ENCODE measurements at places on chromosomes 4 and X. TPM values are rescaled to one million over a fixed set of nuclear protein-coding genes. Genes with fewer than 3 reads are reported as not detected.

GRCh38 chrX:39731330-39731667, 366.5 kb downstream of the BCOR start:
- no peak for DNase-seq

GRCh38 chrX:149504226-149504914, 736 bp downstream of the IDS start:
- no peak for DNase-seq

DNA sequence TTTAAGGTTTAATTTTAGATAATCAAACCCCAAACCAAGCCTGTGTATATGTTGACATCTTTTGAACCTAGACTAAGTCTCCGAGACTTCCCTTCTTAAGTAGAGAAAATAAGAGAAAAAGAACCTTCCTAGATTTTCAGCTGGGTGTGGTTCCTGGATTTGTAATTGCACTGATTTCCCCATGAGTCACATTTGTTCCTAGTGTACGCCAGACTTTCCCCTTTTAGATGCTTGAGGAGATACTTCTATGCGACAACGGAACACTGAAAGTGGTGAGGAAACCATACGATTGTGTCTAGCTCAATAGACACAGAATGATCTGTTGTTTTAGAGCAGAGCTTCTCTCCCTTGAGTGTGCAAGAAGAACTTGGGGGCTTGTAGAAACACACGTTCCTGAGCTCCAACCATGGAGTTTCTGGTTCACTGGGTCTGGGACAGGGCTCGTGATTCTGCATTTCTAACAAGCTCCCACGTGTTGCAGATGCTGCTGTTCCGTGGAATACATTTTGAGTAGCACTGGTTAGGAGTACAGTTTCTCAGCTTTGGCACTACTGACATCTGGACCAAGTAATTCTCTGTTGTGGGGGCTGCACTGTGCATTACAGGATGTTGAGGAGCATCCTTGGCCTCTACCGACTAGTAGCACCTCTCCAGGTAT, 87.1 kb downstream of the AMELX start:
- no peak for DNase-seq

GRCh38 chr4:150569384-150569987, 12.5 kb upstream of the MAB21L2 start:
- no peak for DNase-seq

- DNase-seq: no peak
Measured at GRCh38 chr4:182144626-182145333, 98.4 kb upstream of the TENM3 start.

- DNase-seq: no peak
Measured at GRCh38 chr4:15495621-15496020, 25.9 kb downstream of the CC2D2A start.

GRCh38 chrX:44989995-44990770, 117.2 kb downstream of the KDM6A start:
- no peak for DNase-seq

DNA sequence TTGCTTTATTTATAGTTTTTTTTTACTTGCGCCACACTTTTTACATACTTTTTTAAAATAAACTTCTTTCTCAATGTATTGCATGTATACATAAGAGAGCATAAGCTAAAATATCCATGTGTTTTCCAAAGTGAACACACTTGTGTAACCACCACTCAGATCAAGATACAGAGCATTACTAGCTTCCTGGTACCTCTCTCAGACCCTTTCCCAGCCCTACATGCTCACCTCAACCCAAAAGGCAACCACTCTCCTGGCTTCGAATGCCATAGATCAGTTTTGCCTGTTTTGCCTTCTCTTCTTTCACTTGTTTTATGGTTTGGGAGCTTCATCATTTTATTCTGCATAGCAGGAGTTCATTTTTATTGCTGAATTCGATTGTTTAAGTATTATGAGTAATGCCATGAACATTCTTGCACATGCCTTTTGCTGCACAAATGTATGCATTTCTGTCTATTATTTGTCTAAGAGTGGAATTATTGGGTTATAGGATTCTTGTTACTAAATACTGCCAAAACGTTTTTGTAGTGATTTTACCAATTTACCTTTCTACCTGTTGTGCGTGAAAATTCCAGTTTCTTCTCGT, 45.9 kb upstream of the NUDT6 start:
- DNase-seq: no peak

DNA sequence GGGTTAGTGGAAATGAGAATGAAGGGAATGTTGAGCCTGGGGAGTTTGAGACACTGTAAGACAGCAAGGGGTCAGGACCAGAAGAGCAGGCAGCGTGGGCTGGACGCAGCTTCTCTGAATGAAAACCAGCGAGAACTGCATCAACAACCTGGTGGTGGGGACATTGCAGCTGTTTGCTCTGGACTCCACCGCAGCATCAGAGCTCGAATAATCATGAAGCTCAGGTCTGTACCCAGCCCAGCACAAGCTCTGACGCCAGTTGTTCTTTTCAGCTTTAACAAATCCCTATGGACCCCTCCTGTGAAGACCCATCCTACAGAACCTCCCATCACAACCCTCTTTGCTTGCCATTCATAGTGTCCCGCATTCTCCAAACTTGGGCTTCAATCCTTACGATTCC, 106.8 kb upstream of the PNPLA4 start:
- no peak for DNase-seq

BMP2K gene
- total RNA-seq: 43.7 TPM

LEF1 gene
- total RNA-seq: 3.0 TPM

GPRASP3 gene
- total RNA-seq: 6.7 TPM

TMEM47 gene
- 139 TPM for total RNA-seq

IL15 gene
- 7.1 TPM for total RNA-seq

BMX gene
- total RNA-seq: 7.0 TPM

FGFBP2 gene
- 0.52 TPM for total RNA-seq

All from posterior vena cava (tissue), 2 donors.